Hindlimb muscle (tissue), 1 donor: ENCODE measurements at places on chromosomes 6 and 20. TPM values are rescaled to one million over a fixed set of nuclear protein-coding genes. Genes with fewer than 3 reads are reported as not detected.

DNA sequence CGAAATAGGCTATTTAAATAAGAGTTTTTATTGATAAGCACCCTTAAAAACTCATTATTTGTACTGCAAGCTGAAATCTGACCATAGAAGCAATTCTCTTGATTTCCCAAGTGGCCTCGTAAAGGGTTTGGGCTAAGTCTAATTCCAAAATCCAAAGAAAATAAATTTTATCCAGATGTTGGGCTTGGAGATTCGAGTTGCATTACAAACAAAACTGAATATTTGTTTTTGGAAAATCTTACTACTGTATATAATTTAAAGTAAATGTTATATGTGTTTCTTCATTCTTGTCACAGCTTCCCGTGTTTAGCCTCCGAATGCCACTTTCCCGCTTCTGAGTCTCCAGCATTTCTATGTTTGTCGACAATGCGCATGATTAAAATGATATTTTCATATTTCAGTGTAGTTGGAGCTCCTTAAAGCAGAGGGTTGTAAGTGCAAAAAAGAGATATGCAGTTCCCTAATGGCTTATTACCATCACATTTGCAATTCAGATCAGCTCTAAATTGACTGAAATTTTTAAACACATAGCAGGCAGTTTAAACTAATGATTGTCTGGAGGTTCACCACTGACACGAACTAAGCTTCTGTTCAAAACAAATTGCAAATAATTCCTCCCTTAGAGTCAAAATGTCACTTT, 47.0 kb downstream of the PRL start:
- no peak for DNase-seq

DNA sequence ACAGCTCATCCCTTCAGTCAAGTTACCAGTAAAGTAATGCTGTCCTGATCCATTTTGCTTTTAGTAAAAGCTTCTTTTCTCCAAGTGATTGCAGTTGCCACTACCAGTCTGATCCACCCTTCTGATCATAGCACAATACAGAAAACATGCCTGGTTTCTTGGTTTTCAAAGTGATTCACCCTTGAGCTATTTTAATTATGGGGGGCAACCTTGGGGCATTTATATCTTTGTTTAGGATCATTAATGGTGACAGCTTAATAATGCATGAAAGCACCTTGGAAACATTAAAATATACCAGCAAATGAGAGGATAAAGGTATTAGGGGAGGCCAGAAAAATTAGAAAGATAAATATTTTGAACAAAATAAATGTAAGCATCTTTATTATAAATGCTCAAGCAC, 38.4 kb downstream of the LRRC1 start:
- DNase-seq: no peak

DNA sequence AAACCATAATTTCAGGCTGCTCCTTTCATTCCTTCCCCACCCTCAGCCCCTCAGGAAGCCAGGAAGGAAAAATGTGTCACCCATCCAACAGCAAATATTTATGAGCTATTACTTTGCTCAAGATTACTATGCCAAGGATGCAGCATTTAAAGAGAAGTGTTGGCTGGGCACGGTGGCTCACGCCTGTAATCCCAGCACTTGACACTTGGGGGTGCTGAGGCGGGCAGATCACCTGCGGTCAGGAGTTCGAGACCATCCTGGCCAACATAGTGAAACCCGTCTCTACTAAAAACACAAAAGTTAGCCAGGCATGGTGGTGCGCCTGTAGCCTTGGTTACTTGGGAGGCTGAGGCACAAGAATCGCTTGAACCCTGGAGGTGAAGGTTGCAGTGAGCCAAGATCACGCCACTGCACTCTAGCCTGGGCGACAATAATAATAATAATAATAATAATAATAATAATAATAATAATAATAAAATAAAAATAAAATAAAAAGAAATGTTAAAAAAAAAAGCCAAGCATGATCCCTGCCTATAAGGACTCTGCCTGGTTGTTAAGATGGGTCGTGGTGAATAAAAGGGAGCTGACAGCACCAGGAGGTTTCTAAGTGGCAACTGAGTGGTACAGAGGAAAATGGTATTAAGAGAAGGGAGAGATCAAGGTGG, 20.5 kb upstream of the TIAM2 start:
- DNase-seq: no peak

DNA sequence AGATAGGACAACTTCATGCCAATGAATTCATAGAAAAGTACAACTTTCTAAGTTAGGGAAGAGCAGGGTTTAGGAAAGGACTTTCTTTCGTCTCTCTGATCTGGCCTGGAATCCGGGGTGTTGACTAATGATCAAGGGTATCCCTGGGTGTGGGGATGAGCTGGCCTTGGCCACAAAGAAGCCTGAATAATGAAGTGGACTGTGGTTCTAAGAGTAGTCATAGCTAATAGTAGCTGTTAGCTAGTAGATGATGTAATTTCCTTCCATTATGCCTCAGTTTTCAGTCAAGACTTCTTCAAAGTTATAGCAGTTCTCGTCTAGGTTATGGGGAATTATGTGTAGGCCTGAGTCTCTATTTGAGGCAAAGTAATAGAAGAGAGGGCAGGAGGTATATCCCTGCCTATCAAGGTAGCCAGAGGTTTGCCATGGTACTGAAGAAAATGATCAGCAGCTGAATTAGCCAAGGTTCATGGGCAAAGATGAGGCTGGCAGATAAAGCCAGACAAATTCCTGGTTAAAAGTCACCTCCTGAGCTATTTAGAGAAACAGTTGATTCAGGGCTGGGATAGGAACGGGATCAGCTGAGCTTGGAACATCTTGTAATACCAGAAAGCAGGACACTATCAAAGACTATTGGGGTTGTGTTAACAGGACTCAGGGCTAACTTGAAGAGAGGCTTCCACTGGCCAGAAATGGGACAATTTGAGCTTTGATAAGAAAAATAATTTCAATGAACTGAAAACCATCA, 18.7 kb upstream of the TRPC4AP start:
- DNase-seq: no peak

- no peak for DNase-seq
These were observed 40.0 kb downstream of the CPXM1 start for GRCh38 chr20:2760297-2760951.

DNA sequence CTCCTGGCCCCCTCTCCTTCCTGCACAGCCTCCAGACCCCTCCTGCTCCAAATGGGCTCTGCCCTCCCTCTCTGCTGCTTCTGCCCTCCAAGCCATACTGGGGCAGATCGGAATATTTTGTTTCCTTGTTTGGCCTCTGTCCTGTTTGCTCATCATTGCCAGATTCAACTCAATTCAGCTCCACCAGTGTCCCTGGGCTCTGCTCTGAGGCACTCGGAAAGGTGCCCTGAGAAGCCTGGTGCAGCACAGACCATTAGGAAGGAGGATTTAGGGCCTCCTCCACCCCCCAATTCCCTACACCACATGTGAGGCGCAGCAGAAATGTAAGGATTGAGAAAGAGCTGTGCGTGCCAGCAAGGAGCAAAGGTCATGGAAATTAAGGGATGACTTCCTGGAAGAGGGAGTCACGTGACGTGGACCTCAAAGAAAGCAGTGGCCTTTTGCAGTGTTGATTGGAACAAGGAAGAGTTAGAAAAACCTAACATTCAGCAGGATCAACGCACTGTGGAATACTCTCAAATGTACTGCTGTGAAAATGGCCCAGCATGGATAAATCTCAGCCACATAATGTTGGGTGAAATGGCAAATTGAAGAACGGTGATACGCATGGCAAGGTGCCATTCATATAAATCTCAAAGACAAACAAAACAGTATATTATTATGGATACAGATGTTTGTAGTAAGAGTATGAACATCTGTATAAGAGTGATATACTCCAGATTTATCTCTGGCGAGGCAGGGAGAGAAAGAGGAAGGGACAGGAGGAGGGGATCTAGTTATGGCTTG, 229.5 kb upstream of the RNF24 start:
- DNase-seq: no peak

PACSIN1 gene
- polyA plus RNA-seq: 1.1 TPM

SLC12A5 gene
- 1.3 TPM for polyA plus RNA-seq

ITPR3 gene
- polyA plus RNA-seq: 8.9 TPM

DAAM2 gene
- polyA plus RNA-seq: 43.2 TPM

ME1 gene
- 1.2 TPM for polyA plus RNA-seq
